ENCODE measurements at places on chromosomes 5 and 9.
A peak's percentile ranks its signal among the peaks of the same experiment; 100 is the strongest.

DNA sequence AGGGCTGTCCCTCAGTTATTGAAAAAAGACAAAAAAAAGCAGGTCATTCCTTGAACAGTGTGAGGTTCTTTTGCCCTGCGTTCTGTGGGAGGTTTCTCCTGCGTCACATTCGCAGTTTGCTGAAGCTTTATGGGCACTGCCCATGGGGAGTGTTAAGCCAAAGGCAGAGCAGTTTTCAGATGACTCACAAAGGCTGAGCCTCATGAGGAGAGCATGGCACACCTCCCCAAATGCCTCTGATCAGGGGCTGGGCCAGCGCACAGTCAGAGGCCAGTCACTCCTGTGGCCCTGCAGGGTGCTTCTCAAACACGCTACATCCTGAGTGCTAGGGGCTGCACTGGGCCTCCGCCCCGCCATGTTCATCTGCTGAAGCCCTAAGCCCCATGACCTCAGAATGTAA is 38.4 kb downstream of the IRX1 start:
- no peak for DNase-seq

GRCh38 chr5:77892061-77893010 is 116.2 kb upstream of the TBCA start:
- DNase-seq, result no peak

DNA sequence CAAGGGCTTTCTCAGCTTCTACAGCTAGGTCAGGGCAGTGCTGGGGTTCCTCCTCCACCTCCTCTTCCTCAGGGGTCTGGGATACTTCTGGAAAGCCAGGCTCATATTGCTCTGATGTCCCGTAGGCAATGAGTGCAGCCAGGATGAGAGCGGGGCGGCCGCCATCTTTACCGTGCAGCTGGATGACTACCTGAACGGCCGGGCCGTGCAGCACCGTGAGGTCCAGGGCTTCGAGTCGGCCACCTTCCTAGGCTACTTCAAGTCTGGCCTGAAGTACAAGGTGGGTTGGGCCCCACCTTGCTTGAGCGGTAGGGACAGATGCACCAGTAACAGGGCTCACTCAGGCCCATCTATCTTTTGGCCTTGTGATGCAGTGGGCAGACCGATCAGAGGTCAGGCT is 34.8 kb downstream of the GSN start:
- DNase-seq, result no peak

GRCh38 chr5:152437866-152438265 is 32.8 kb upstream of the NMUR2 start:
- DNase-seq, result no peak

DNA sequence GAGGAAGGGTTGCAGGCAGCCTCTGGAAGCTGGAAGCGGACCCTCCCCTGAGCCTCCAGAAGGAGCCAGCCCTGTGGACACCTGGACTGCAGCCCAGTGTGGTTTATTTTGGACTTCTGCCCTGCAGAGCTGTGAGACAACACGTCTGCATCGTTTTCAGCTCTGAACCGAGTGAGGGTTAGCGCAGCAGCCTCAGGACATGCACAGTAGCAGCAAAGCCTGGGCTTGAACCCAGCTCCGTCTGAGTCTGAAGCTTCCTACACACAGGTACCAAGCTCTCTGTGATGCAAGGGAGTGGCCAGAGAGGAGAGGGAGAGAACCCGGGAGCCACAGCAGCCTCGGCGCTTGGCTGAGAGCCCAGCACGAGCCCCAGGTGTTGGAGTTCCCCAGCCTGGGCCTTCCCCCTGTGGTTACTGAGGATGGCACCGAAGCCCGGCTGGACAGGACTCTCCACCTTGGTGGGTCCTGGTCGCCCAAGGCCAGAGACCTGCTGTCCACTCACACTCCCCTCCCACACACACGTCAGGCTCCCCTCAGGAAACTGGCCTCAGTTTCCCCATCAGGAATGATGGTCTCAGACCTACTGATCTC is 128.2 kb downstream of the OLFM1 start:
- DNase-seq, result no peak

DNA sequence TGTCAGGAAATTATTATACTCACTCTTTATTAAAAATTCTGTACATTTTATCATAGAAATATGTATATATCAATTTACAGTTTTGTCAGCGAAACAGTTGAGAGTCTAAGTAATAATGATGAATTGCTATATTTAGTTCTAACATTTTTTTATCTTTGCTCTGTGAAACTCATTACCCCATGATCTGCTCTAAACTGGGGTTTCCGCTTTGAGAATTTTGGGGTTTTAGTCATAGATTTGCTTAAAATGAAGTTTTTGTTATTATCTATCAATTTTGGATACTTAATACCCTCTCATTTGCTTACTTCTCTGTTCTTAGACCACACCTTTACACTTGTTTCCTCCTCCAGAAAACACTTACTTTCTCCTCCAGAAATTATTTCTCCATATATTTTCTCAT is 333.8 kb upstream of the MPDZ start:
- DNase-seq, result no peak

DNA sequence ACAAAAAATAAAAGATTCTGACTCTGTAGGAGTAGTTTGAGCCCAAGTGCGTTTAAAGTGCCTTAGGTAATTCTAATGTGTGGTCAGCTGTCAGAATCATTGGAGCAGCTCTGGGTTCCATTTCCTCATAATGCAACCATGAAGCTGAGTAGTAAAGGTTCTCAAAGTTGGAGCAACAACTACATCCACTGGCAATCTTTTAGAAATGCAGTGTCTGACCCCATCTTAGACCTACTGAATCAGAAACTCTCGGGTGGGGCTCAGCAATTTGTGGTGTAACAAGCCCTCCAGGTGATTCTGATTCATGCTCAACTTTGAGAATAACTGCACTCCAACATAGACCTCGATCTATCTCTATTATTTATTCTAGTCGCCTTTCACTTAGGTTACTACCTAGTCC is 7.6 kb upstream of the ALDH1A1 start:
- no peak for DNase-seq

DNA sequence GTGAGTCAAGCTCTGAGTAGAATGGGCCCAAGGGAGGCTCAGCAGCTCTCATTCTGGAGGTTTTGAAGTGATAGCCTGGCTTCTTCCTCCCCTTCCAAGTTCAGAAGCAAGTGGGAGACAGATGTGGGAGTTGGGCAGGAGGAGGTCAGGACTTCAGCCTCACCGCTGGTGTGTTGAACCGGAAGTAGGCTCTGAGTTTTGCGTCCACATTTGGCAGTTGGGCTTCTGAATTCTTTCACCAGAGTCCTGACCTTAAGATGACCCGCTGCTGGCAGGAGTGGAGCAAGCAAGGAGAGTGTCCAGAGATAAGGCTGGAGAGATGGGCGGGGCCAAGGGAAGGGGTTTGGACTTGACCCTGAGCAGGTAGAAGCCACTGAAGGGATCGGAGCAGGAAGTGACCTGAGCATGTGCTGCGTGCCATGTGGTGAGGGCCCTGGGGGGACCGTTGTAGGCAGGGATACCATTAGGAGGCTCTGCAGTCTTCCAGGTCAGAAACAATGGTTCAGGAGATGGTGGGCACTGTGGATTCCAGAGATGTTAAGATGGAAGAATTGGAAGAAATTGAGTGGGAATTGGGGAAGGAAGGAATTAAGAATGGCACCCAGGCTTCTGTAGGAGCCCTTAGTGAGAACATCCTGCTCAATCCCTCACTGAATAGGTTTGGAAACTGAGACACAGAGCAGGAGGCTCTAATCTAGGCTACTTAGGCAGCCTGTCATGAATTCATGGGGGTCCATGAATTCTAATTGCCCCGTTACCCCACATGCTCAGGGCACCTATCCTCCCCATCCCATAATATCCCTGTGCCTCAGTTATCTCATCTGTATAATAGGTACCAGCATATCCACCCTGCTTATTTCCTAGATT is 25.9 kb downstream of the GALNT12 start:
- no peak for DNase-seq

- DNase-seq, result no peak
These were observed 107.5 kb downstream of the CWC27 start for GRCh38 chr5:64876203-64876602.

GRCh38 chr5:54804086-54804485 is 181.3 kb downstream of the ESM1 start:
- DNase-seq, result no peak

DNA sequence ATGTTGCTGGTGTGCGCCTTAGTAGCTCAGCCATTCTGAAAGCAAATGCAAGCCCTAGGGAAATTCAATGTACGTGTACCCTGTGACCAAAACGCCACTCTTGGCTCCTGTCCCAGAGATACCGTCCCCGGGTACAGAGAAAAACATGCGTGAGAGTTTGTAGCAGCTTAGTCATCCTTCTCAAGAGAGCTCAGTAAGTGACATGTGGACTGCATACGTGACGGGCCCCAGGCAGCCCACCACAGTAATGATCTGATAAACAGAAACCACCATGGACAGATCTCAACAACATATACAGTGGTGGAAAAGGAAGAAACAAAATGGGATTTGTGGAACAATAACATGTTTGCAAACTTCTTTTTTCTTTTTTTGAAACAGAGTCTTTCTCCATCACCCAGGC is 45.1 kb downstream of the S1PR3 start:
- no peak for DNase-seq

DNA sequence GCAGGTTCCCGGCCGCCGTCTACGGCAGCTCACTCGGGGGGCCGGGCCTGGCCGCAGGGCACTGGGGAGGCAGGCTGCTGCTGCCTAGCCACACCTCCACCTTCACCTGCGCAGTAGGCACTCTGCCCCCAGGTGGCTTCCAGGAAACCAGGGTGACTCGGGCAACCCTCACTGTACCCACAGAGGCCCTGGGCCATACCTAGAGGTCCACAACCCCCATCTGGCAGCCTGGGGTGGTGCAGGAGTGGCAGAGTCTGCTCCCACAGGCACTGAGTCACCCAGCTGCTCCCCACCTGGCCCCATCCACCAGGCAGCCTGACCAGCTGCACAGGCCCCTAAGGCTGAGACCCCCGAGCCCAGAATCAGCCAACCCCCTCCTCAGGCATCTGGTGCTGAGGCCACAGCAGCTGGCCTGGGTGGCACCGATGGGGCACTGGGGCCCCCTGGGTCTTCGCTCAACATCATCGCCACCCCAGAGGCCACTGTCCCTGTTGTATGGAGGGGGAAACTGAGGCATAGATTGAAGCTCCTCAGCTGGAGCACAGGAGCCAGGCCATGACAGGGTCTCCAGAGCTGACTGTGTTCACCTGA is 70.2 kb downstream of the KCNT1 start:
- DNase-seq, result no peak

- DNase-seq, result peak; percentile 89
These were observed 583.6 kb downstream of the TMEM38B start for GRCh38 chr9:106277966-106278365.

GRCh38 chr5:60701321-60701968 is 1.5 kb upstream of the DEPDC1B start:
- DNase-seq, result no peak

- DNase-seq, result no peak
These were observed 23.3 kb downstream of the CLPTM1L start for GRCh38 chr5:1321576-1321975.

GRCh38 chr5:62488531-62488930 is 76.0 kb downstream of the IPO11 start:
- no peak for DNase-seq

GRCh38 chr5:54902791-54903473 is 82.5 kb downstream of the ESM1 start:
- no peak for DNase-seq

DNA sequence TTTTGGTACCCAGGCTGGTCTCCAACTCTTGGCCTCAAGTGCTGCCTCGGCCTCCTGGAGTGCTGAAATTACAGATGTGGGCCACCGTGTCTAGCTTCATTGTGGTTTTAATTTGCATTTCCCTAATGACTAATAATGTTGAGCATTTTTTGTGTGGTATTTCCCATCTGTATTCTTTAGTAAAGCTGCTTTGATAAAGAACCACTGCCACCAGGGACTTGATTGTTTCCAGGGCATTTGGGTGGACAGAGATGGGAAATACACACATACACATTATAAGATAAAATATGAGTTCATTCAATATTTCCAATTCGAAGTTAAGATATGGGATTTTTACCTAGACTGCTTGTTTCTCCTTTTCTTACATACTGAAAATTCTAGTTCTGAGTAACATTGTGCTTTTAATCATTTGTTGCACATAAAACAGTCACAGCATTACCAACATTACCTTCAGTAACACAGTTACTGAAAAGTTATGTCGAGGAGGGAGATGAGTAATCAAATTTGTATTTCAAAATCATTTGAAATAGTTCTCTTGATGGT is 28.9 kb downstream of the HABP4 start:
- no peak for DNase-seq

- DNase-seq, result peak; percentile 63
These were observed at the start of gene MEGF10 for GRCh38 chr5:127290019-127290945. Gene MEGF10 (plus strand): TSS chr5:127290796. CDS start chr5:127331309, 40,513 bp downstream.

- DNase-seq, result no peak
These were observed 28.4 kb upstream of the MVB12B start for GRCh38 chr9:126298063-126298801.

DNA sequence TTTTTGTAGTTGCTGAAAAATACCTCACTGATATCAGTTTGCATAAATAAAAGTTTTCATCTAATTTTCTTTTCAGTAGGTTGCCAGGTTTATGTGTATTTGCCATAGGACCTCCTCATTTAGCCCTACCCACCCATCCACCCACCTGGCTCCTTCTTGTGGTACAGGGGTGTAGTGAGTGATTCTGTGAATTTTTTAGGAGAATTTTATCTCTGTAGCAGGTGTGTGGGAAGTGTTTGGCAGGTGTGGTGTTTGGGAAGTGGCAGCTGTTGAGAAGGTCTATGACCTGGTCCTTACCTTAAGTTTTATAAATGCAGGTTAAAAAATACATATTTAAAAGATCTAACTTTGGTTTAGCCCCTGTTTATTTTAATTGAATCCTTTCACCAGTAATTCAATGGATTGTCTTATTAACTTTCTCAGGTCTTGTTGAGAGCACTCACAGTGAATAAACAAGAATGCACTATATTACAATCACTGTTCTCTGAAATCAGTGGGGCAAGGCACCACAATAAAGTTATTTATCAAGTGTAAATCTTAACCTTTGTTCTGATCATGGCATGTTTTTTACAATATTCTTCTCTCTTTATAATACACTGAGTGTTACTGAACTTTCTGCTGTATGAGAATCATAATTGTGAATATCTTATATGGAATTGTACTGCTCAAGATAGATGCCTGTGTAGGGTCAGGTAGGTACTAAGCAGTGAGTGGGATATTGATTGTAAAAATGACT is 189.1 kb downstream of the WDR70 start:
- DNase-seq, result no peak

- DNase-seq, result no peak
These were observed 101.7 kb downstream of the ADRB2 start for GRCh38 chr5:148928141-148928540.

DNA sequence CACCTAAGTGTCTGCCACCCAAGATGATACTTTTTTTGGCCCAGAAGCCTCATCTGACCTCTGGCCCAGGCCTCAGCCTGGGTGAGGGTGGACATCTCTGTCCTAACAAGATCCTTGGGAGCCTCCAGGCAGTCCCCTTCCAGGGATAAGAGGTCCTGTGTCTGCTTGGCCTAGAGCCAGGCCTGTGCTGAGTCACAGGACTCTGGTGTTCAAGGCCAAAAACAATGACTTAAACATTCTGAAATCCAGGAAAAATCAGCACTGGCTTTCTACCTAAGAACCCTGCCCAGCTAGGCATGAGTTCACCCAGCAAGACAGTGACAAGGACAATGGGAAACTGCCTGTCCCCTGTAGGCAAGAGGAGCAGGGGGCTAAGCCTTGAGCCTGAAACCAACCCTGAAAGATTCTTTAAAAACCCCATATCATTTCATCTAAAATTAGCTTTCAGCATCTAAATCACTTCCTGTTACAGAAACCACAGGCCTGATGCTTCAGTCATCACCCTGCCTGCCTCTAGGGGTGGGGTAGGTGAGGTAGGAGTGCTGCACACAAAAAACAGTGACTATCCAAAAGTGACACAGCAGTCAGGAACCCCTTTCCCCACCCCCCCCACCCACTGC is 29.9 kb downstream of the CSF2 start:
- peak; percentile 41 for DNase-seq
